ENCODE measurements at places on chromosomes 13 and 19.

GRCh38 chr13:31749929-31750328 is 10.6 kb downstream of the RXFP2 start:
- no peak for DNase-seq

DNA sequence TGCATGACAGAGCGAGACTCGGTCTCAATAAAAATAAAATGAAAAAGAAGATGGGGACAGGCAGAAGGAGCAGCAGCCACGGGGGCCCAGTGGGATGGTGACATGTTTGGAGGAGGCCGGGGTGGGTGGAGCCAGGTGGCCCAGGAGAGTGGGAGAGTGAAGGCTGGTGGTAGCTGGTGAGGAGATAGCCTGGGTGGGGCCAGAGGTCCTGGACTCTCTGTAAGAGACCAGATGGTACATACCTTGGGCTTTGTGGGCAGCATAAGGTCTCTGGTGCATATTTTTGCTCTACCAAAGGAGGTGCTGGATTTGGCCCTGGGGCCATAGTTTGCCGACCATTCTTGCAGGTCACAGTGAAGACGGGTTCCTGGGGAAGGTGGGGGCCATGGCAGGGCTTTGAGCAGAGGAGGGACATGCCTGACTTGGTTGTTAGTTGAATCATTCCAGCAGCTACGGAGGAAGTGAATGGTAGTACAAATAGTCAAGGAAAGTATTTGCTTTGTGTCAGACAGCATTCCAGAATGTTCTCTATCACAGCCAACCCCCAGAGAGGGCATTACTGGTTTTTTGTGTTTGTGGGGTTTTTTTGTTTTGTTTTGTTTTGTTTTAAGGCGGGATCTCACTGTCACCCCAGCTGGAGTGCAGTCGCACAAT is 69.1 kb downstream of the ARHGEF18 start:
- no peak for DNase-seq

GRCh38 chr19:49696865-49697264 is 5.9 kb downstream of the CPT1C start:
- DNase-seq, result no peak

DNA sequence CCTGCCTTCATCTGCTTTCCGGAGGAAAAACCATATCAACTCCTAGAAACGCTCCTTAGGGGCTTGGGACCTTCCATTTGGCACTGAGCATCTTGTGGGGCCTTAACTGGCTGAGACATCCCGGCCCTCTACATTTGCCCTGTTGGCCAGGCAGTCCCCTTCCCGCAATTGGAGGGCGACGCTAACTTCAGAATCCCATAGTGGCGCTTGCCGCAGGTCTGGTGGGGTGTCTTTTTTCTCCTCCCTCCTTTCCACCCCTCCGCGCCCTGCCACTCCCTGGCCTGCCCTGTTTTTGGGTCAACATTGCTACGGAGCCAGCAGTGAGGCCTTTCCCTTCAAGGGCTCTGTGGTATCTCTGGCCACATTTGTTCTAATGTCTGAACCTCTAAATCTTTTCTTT is 13.6 kb upstream of the CRTC1 start:
- DNase-seq, result no peak

- no peak for DNase-seq
These were observed 3.6 kb downstream of the F2RL3 start for GRCh38 chr19:16892436-16892835.

- DNase-seq, result no peak
These were observed 711 bp upstream of the MIPEP start for GRCh38 chr13:23889615-23890607.

DNA sequence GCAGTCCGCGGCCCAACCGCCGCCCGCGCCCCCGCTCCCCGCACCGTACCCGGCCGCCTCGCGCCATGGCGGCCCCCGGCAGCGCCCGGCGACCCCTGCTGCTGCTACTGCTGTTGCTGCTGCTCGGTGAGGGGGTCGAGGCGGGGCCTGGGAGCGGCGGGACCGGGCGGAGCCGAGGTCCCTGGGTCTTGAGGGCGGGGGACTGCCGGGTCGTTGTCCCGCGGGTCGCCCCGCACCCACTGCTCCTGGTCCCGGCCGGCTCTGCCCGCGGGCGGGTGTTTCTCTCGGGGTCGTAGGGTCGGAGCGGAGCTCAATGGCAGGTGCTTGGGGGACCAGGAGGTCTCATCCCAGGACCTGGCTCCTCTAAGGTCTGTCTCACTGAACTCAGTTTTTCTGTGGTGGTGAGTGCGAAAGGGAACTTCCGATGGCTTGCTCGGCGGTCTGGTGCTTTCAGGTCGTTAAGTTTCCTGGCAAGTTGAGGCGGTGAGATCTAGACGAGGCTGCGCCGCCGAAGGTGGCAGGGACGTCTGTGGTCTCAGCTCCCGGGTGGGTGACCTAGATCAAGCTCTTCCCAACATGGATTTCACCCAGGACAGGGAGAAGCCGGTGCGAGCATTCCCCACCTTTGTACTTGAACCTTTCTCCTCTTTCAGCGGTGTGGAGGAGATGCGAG is 467 bp downstream of the LAMP1 start:
- peak; percentile 33 for DNase-seq

- no peak for DNase-seq
These were observed 2.8 kb downstream of the CPAMD8 start for GRCh38 chr19:17023805-17024204.

Data from testis (tissue), 5 donors.